Endothelial cell (in vitro differentiated cells): ENCODE measurements at places on chromosomes 3 and 15.

DNA sequence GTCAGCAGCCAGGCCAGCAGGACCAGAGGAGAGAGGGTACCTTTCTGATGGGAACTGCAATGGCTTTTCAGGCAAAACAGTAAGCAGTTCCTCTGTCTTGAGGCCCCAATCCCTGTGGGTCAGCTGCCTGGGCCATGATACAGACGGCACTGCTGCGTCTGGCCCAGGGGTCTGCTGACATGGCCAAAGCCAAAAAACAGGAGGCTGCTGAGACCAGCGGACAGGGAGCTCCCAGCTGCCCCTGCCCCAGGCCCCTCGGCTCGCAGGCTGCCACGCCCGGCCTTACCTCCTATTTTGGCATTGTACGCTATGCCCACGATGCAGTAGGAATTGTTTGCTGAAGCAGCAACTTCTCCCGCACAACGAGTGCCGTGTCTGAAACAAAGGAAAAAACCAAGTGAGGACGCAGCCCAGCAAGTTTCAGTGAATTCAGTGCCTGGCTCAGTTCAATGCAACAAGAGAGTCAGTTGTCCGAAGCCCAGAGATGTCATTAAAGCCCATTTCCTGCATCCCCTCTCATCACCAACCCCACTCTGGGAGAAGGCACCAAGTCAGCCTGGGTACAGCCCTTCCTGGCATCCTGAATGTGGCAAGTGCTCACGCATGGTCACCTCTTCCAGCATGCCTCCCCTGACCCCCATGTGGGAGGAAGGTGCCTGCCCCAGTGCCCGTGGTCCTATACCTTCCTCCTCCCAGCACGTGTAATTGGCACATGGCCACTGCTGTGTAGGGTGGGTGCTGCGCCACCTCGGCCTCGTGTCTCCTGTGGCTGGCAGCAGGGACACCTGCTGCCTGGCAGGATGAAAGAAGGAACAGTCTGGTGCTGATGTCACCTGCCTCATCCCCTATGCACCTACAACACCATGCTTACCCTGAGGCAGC lies 61.7 kb downstream of the PCSK6 start:
- H3K36me3 ChIP-seq = no peaks in the 10 kb centered on the region
- no peak for DNase-seq
- peaks cover 6% of the 10 kb centered on the region for H3K27me3 ChIP-seq
- no peak overlapping the region for H3K27ac ChIP-seq

DNA sequence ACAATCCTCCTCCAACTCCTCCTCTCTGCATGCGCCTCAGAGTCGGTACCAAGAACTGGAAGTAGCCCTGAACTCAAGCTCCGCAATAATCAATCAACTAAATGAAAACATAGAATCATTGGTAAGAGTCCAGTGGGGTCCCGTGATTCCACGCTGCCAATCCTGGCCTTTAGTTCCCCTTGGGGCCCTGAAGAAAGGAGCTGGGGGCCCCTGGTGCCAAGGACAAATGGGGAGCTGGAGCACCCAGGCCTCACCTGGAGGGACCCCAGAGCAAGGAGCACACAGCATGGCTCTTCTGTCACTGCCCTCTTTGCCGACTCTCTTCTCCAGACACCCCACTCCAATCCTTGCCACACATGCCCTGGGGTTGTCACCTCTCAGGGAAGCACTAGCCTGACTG lies 80.3 kb downstream of the ADAMTS7 start:
- H3K4me3 ChIP-seq = no peak overlapping the region
- H3K27ac ChIP-seq = no peak overlapping the region
- no peak for DNase-seq
- peaks cover 8% of the 10 kb centered on the region for H3K4me1 ChIP-seq
- no peaks in the 10 kb centered on the region for H3K36me3 ChIP-seq
- H3K27me3 ChIP-seq = peaks cover 4% of the 10 kb centered on the region

DNA sequence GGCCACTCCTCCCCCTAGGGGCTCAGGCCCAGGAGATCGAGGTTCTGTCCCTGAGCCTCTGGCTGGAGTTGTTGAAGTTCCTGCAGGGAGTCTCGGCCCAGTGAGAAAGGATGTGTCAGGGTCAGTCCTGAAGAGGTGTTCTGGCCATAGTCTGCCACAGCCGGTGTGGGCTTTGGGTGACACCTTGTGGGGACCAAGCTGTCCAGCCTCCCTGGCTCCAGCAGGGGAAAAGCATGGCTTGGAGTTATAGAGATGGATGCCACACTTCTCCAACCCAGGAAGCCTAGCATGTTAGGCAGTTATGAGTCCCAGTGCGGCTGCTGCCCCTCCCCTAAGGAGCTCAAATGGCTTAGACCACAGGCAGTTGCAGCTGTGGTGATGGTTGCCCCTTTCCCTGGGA lies 945.6 kb upstream of the GBE1 start:
- no peaks in the 10 kb centered on the region for H3K27me3 ChIP-seq
- no peak for DNase-seq
- no peak overlapping the region for H3K4me3 ChIP-seq
- H3K36me3 ChIP-seq = no peaks in the 10 kb centered on the region

GRCh38 chr15:80514071-80514780 lies 110.0 kb downstream of the ARNT2 start:
- no peaks in the 10 kb centered on the region for H3K36me3 ChIP-seq
- no peak for DNase-seq
- H3K27me3 ChIP-seq = peaks cover 3% of the 10 kb centered on the region
- H3K27ac ChIP-seq = no peak overlapping the region
- no peaks in the 10 kb centered on the region for H3K4me1 ChIP-seq

GRCh38 chr3:187896646-187897045 lies 151.4 kb upstream of the BCL6 start:
- no peak overlapping the region for H3K27ac ChIP-seq
- no peak for DNase-seq
- no peak overlapping the region for H3K4me3 ChIP-seq
- no peaks in the 10 kb centered on the region for H3K4me1 ChIP-seq

DNA sequence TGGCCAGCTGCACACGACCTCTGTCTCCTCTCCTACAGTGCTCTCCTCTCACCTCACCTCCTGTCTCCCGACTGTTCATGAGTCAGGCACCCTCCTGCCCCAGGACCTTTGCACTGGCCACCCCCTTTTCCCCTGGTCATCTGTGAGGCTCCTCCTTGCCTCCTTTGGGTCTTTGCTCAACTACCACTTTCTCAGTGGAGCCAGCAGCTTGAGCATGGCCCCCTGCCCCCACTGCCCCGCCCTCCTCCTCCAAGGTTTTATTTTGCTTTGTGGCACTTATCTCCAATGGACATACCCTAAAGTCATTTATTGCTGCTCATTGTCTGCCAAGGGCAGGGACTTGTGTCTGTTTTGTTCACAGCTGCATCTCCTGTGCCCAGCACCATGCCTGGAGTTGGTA lies 64.3 kb downstream of the MGLL start:
- no peak overlapping the region for H3K27ac ChIP-seq
- H3K36me3 ChIP-seq = peaks cover 3% of the 10 kb centered on the region
- H3K4me3 ChIP-seq = no peak overlapping the region
